T-helper 1 cell (primary cell): ENCODE measurements at places on chromosomes 11 and 22.

DNA sequence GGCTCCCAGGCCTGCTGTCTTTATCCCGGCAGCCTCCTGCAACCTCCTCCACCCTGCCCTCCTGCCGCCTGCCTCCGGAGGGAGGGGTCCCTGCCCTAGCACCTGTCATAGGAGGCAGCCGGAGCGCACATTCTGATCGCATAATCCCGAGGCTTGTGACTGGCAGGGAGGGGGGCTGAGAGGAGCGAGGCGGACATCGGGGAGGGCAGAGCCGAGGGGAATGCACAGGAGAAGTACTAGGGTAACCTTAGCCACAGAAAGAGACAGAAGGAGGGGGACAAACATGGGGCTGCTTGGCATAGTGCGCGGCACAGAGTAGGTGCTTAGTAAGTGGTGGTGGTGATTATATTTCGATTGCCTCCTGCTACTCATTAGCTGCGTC, 9.2 kb upstream of the ALX4 start:
- DNase-seq, result no peak

DNA sequence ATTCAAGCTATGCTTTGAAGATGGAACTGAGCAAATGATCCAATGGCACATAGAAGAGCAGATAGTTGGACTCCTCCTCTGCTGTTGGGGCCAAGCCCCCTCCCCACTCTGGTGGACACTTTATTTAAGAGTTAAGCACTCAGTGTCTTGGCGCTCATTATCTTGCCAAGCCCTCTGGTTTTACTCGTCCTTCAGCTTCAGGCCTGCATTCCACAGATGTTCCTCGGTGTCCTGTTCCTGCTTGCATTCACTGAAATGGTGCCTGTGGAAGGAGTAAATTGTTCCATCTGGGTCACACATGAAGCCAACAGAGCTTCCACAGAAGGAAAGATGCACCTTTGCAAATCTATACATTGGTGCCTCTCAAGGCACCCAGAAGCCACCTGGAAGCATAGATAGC, 26.1 kb downstream of the MAML2 start:
- no peak for DNase-seq

DNA sequence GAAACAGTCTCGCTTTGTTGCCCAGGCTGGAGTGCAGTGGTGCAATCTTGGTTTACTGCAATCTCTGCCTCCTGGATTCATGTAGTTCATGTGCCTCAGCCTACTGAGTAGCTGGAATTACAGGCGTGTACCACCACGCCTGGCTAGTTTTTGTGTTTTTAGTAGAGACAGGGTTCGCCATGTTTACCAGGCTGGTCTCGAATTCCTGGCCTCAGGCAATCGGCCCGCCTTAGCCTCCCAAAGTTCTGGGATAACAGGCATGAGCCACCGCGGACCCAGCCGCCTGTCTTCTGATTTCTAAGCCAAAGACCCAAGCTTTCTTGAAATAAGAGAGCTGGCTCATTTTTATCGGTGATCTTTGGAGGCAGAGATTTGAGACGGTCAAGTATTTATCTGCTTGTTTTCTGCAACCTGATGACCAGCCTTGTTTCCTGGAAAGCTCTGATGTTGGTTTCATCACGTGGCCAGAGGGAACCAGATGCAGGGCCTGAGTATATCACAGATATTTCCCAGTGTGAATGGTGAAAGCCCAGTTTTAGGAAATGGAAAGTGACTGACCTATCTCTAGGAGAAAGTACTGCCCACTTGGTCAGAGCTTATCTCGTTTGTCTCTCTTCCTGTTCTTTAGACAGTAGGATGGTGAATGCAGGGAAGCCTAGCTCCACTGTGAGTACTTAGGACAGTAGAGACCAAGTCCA, 5.7 kb upstream of the SIDT2 start:
- DNase-seq, result no peak

GRCh38 chr11:76239483-76240160, 33.3 kb upstream of the WNT11 start:
- no peak for DNase-seq

DNA sequence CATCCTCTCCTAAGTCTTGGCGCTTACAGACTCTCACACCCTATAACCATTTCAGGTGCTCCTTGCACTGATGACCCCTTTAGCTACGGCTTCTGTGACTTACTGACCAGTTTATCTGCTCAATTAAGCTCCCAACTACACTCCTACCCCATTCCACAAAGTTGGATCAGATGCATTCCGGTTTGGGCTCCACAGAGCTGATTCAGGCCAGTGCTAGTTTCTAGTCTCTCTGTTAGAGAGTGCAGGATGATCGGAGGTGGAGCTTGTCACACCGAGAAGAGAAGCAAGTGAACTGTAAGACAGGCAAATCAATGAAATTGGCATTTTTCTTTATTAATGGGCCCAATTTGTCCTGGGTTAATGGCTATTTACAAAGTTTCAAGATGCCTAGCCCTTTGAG, 436.8 kb upstream of the CADM1 start:
- DNase-seq, result no peak

- no peak for DNase-seq
Observed at GRCh38 chr11:59767225-59767611, 12.0 kb downstream of the STX3 start.

DNA sequence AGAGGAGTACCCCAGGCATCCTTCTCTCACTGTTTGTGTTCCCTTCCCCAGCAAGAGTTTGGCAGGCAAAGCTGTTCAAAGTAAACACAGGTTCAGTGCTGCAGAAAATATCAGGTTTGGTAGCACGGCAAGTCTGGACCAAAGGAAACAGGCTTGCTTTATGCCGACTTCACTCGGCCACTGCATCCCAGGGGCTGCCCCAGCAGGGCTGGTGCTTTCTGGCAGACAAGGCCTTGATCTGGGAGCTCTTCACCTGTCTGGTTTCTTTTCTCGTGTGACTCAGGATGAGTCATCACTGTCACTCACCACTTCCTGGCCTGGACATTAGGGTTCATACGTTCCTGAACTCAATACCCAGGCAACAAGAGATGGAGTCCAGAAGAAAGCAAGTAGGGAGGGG, 52.6 kb upstream of the NAV2 start:
- no peak for DNase-seq

DNA sequence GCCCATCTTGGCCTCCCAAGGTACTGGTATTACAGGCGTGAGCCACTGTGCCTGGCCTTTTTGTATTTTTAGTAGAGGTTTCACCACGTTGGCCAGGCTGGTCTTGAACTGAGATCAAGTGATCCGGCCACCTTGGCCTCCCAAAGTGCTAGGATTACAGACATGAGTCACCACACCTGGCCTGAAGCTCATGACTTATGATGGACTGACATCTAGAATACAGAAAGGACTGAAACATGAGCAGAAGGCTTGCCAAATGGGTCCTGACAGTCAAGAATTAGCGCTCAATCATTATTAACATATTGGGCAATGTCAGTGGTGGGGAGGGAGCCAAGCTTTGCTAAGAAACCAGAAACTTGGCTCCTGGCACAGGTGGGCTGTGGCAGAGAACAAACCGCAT, 5.0 kb downstream of the FADS1 start:
- DNase-seq, result no peak

GRCh38 chr11:112368381-112368780, 107.7 kb upstream of the PLET1 start:
- DNase-seq, result no peak

- DNase-seq, result peak; percentile 33
Observed at GRCh38 chr11:63768237-63769041, at the start of gene ZFTA. Gene ZFTA, minus strand, starts transcription at chr11:63768775. Its CDS starts 153 bp downstream, at chr11:63768622.

DNA sequence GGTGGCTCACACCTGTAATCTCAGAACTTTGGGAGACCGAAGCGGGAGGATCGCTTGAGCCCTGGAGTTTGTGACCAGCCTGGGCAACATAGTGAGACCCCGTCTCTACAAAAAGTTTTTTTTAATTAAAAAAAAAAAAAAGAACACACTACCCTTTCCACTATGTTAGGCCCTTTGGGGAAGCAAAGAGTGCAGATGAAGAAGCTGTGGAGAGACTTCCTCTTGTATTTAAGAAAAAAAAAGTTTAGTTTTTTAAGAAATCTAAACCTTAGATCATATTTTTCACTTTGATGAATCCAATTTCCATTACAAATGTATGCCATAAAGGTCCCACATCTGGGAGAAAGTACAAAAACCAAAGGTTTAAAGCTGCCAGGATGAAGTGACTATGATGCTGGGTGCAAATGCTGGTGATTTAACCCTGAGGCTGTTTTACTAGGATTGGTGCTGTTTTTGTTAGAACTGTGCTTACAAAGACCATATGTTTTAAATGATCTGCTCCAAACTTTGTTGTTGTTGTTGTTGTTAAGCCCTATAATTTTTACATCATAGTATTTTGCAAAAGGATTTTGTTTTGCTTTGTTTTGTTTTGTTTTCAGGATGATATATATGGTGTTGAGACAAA, 28.9 kb upstream of the ACER3 start:
- no peak for DNase-seq

DNA sequence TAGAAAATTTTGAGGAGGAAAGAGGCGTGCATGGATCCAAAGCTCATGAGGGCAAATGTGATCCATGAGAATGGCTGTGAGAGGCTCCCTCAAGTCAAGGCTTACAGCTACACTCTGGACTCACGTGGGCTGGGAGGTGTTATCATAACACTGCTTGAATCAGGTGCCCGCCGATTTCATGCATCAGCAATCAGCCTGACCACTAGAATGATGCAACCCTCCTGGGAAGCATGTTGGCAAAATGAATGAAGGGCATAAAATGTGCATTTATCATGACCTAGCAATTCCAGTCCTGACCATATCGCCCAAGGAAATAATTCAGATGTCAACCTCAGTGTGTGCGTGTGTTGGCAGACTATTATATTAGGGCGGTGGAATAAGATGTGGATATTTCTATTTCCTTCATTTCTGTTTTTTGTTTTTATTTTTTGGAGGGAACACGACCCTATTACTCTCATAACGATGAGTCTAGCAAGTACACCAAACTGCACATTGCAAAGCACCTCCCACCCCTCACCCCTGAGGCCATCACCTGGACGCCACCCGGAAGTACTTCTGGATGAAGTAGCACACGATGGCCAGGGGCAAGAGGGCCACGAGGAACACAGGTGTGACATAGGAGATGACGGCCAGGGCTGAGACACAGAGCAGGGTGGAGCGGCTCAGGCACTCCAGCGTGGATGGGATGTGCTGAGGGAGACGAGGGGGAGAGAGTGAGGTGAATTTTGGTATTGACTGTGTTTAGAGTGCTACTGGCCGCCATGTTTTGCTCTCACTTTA, 15.7 kb upstream of the KCNJ11 start:
- DNase-seq, result no peak

DNA sequence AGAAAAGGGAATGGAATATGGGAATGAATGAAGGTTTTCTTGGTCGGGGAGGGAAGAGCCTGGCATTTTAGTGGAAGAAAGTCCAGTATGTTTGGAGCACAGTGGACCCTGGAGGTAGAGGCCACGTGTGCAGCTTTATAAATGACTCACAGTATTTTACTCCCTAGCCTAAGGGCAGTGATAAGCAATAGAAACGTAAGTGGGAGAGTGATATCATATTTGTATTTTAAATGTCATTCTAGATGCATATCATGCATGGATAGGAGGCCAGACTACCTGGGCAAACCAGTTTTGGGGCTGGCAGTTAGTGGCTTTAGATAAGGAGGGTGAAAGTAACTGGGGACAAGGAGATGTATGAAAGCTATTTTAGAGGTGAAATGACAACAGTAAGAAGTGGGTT, 174.1 kb downstream of the ARHGAP42 start:
- DNase-seq, result no peak

GRCh38 chr11:72004515-72005346, 6.0 kb downstream of the IL18BP start:
- no peak for DNase-seq

DNA sequence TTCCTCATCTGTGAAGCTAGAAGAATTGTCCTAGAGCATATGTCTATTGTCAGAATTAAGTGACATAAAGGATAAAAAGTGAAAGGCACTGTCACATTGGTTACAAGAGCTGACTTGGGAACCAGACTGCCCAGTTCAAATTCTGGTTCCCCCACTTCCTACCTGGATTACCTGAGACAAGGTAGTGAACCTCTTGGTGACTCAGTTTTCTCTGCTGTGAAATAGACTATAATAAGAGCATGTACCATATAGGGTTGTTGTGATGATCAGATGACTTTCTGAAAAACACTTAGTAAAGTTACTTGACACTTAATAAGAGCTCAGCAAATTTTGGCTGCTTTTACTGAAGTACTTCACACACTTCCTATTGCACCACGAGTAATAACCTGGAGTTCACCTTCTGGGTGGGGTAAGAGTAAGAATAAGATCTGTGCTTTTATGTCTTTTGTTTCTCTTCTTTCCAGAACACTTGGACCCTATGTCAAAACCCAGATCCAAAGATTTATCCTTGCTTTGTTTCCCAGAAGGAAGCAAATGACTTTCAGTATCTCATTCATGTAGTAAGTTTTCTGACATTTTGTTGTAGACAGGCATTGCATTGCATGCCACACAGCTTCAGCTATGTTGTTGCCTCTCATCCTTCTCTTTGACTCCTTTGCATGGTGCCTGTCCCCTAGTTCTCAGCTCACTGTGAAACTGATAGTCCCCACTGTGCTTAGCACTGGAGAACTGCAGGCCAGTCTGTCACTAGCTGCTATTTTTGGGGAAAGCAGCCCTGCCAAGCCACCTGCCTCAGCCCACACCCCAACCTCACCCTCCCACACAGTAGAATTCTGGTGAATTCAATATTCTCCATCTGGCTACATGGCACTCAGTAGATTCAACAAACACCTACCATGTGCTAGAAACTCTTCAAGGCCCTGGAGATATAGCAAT, 121.8 kb upstream of the POU2AF2 start:
- DNase-seq, result no peak

- no peak for DNase-seq
Observed at GRCh38 chr11:125079151-125079877, 16.2 kb downstream of the SLC37A2 start.

DNA sequence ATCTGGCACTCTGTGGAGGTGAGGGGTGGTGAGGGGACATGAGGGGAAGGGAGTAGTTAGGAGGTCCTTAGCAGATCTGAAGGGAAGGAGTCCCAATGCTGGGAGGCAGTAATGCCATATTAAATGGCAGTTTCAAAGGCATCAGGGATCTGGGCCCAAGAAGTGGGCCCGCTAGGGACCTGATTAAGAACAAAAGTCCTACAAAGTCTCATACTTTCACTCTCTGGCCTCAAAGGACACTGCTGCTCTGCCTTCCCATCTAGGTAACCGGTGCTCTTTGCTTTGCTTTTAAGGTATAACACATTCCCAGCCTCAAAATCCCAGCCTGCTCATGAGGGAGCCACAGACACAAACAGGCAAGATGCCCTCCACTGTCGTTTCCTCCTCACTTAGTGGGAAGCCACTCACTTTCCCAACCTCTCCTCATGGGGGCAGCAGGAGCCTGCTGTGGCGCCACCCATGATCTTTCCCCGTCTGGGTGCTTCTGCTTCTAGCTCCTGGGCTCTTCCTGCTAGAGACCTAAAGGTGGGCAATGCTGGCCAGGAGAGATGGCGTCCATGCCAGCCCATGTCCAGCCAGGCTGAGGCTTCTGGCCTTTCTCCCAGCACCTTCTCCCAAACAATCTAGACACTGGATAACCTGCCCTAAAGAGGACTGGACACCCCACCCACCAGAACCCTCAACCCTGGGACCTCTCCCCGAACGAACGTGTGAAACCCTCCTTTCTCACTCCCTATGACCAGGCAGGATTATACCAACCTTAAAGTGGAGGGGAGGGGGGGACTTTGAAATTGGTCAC, 68.3 kb downstream of the PLEKHA7 start:
- no peak for DNase-seq
